ENCODE measurements at places on chromosomes 6 and 20.
A peak's percentile ranks its signal among the peaks of the same experiment; 100 is the strongest.

DNA sequence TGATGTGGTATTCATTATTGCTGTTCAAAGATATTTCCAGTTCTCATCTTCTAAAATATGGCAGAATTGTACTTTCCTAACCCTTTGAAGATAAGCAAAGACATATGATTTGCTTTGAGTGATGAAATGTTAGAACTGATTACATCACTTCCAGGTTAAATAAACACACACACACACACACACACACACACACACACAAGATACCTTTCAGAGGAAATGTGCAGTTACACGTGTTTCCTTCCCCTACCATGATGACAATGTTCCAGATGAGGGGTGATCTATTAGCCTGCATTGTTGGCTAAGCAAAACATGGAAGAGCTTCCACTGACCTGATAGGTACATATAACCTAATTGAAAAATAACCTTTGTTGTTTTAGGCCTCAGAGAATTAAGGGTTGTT is 11.7 kb upstream of the FRK start:
- DNase-seq, result no peak

- no peak for DNase-seq
These were observed 8.5 kb downstream of the TRMT11 start for GRCh38 chr6:125994670-125995488.

DNA sequence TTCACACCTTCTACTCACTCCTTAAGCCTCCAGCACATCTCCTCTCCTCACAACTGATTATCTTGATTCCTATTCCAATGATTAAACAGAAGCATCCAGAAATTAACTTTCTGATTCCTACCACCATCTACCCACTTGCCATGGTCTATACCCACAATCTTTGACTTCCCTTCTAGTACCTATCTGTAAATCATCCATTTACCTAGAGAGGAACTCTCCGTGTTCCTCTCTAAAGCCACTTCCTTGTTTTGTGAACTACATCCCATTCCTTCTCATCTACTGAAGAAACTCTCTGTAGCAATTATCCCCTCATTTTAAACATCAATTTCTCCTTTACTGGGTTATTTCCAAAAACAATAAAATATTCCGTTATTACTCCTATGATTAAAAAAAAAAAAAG is 167.3 kb downstream of the ARHGAP18 start:
- DNase-seq, result no peak

DNA sequence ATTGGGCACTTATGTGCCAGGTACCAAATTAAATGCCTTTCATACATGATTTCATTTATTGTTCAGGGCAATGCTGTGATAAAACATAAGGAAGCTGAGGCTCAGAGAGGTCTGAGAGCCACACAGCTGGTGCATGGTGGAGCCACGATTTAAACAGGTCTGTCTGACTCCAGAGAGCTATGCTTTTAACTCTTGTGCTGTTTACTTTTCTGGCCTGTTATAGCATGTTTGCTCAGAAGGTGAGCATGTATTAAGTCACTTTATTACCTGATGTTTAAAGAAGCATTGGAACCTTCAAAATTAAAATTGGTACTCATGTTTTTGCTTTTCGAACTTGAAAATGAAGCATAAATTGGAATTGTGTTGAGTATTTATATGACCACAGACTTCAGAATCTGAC is 26.8 kb downstream of the MCM8 start:
- no peak for DNase-seq

DNA sequence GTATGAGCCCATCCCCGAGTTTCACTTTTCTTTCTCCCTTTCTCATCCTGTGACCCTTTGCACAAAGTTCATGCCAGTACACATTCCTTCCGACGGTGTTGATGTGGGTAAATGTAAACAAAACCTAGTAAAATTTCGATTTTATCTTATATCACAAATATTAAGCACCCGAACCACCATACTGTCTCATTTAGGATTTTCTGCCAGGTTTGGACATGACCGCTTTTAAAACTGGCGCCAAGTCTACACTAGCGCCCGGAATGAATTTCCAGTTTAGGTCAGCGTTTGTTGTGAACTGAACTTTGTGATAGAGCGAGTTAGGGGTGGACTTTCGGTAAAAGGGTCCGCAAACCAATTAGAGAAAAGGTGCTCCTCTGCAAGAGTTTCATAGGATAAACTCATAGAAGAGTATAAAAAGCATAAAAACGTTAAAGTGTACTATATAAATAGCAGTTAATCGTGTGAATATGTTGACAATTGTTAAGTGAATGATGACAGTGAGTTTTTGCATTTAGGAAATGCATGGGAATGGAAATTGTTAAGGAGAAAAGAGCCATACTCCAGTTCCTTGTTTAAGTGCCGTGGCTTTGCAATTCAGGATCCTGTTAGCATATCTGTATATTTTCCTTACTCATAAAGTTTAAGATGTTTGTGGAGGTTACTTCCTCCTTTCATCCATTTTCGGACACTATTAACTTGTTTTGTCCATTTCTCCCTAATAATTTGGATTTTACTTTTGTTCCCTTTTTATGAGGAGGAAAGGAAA is 937 bp downstream of the AKAP7 start:
- DNase-seq, result no peak

- no peak for DNase-seq
These were observed 287.9 kb upstream of the FERMT1 start for GRCh38 chr20:6410721-6411120.

GRCh38 chr6:88662653-88663174 is 300.7 kb downstream of the RNGTT start:
- DNase-seq, result no peak

DNA sequence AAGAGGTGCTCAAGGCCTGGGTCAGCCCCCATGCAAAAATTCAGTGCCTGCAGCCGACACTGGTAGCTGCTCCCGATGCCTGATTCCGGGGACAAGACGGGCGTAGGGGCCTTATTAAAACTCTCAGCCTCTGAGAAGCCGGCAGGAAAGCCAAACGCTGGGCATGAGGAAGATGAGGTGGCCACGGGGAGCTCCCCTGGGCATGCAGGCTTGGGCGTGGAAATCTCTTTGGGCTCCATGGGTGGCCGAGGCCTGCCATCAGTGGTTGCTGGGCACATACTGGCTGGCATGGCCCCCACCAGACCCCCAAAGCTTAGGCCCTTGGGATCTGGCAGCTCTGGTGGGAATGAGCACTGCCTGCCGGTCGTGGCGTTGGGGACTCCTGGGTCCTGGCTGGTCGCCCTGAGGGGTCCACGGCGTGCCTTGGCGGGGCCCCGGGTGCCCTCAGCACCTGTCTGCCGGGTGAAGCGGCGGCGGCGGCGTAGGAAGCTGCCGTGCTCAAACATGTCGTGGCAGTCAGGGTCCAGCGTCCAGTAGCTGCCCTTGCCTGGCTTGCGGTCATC is 586 bp downstream of the FOXS1 start:
- no peak for DNase-seq

- no peak for DNase-seq
These were observed 23.5 kb downstream of the KIZ start for GRCh38 chr20:21149344-21149743.

DNA sequence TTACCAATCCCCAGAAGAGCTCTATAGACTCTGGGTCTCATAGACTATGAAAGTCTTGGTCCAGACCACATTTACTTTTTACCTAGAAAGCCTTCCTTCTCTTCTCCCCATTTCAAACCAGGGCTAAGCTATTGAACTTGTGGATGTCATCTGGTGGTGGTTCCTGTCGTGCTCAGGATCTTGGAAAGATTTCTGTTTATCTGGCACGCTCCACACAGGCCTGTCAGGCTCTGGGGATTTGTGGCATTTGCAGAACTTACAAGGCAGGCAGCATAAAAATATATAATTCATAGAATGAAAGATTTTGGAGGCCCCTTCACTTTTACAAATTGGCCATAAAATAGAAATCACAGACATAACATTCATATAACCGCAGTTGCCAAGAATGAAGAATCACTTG is 188.1 kb downstream of the UST start:
- DNase-seq, result no peak

DNA sequence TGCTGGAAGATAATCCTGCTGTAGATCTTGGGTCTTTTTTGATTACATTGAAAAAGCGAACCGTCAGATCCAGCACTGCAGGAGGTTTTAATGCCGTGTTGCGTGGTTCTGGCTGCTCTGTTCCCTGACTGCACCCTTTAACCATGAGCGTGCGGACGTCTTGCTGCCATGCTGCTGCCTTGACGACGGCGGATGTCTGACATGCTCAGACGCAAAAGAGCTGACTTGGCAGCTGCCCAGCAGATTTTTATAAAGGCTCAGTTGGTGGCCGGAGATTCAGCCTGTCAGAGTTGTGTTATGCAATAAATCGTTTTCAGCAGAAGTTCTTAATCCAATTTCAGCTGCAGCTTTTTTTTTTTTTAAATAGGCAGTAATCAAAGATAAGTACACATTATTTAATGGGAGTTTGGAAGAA is 119.4 kb downstream of the JARID2 start:
- DNase-seq, result peak; percentile 18

DNA sequence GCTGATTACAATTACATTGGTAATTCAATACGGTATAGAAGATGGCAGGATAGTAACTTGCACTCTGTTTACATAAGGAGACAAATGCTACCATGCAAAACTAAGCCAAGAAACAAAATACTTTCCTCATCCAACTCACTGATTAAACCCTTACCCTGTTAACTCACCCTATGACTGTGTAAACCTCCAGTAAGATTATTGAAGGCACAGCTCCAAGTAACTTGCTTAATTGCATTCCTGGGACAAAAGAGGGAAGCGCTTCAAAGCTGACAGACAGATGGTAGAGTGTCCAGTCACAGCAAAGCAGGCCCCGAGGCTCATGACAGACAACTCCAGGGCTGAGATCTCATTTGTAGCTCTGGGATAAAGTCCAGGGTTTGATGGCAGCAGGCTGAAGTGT is 6.9 kb upstream of the KIF16B start:
- DNase-seq, result no peak

DNA sequence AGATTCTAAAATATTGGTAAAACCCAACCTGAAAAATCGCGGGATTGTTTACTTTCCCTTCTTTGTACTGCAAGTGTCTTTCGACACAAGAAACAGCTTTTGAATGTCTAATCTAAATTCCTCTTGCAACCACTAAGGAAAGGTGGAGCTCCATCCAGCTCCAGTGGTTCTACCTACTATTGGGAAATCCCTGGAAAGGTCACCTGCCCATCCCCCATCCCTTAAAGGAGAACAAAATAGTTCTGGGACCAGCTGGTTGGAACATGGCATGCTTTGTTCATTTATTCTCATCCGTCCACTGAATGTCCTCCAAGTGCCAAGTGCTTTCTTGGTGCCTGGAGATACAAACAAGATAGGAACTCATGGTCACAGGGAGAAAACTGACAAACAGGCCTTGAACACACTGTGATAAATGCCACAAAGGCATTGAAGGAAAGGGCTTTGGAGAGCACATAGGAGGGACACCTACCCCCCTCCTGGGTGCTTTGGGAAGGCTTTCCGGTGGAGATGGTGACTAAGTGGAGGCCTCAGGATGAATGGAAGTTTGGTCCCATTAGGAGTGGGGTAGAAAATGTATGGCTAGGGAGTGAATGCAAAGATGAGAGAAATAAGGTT is 2.3 kb upstream of the CITED2 start:
- no peak for DNase-seq

- no peak for DNase-seq
These were observed 47.4 kb downstream of the GMDS start for GRCh38 chr6:2197984-2198383.

DNA sequence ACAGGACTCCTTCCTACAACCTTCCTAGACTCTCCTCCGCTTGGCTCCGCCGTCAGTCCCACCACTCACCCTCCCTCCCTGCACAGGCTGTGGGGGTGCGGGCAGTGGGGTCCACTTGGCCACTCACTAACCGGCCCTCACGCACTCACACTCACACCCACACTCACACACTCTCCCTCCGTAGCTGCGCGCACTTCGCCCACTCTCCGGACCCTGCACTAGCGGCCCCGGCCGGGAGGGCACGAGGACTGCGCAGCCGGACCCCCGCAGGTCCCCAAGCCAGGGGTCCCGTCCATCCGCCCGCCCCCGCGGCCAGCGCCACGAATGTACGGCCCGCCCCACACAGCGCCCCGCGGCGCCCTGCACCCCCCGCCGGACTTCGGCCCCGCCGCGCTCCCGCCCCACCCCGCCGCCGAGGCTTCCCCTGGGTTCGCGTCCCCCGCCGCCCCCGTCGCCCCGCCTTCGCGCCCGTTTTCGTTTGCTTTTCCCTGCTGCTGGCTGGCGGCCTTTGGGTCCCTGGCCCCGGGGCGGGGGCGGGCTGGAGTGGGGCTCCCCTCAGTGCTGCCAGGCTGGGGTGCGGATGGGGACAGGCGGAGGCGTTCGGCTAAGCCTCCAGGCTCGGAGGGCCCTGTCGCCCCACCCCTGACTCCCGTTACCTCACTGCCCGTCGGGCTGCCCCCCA is 23.0 kb upstream of the SLC22A7 start:
- DNase-seq, result no peak

DNA sequence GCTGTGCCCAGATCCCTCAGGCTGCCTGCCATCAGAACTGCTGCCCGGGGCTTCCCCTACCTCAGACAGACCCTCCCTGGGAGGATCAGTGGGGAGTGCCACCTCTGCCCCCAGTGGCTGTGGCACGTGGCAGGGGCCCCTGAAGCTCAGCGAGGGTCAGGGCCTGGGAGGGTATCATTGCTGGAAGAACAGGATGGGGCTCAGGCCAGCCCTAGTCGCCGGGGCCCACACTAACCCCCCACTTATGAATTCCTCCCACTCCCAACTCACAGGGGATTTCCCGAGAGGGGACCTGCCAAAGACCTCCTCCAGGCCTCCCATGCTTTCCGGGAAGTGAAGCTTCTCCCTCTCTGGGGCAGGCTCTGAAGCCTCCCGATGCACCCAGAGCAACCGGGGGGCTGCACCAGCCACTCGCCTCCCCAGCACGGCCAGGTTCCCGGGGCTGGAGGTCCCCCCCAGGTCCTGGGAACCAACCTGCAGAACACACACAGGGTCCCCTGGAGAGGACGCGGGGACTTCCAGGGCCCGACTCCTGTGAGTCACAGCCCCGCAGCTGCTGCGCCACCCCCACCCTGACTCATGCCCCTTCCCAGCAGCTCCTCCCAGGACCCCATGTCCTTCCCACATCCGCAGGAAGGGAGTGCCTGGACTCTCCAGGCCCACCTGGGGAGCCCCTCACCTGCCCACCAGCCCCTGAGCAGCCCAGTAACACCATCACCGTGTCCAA is 2.5 kb downstream of the TNFRSF6B start:
- DNase-seq, result no peak

DNA sequence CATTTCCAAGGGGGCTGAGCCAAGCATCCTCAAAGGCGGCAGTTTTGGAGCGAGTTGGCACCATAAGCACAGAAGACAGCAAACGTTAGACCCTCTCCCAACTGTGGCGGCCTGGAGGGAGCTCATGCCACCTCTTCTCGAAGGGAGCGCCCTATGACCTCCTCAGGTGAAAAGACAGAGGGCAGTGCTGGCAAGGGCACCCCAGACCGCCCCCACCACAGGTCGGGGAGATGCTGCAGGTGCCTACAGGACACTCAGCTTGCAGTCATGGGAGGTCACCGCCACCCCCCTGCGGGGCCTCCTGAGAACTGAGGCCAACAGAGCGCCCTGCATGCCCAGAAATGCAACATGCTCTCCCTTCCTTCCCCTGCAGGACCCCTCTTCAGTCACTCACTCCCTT is 45.1 kb upstream of the BHLHE23 start:
- no peak for DNase-seq

DNA sequence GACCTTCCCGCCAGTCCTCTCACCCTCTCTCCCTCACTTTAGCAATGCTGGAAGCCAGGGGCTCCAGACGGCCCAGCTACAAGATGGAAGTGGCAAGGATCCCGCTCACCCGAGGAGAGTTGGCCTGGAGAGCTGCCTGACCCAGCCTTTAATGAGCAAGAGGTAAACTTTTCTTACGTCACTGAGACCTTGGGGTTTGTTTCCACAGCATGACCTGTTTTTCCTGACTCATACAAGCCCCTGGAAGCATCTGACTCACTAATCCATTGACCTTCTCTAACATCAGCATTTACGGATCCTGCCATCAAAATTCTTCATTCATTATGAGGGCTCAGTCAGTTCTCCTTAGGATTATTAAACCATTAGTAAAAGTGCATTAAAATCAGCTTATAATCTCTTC is 120.4 kb downstream of the MYLK4 start:
- no peak for DNase-seq

Measured in thoracic aorta (tissue), 2 donors.